ENCODE measurements at places on chromosomes 7 and 10.
A peak's percentile ranks its signal among the peaks of the same experiment; 100 is the strongest.

GRCh38 chr10:101803511-101803910 lies 14.7 kb downstream of the OGA start:
- no peak for DNase-seq

- DNase-seq, result no peak
Measured at GRCh38 chr7:158910254-158911053, 54.1 kb downstream of the DYNC2I1 start.

DNA sequence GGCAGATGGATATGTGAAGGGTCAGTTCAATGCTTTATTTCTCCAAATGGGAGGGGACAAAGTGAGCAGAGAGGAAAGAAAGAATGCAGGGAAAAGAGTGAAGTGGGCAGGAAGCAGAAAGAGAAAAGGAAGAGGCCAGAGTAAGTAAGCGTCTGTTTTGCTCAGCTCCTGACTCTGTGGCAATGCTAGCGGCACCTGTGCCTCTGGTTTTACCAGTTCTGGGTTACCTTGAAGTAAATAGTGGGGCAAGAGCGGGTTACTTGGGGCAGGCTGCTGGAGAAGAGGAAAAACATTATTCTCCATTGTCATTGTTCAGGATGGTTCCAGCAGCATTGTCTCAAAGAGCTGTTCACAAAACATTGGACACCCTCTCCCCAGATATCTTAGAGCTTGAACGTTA lies 1.9 kb downstream of the TAS2R40 start:
- no peak for DNase-seq

- no peak for DNase-seq
Measured at GRCh38 chr7:33258491-33258951, 129.2 kb downstream of the BBS9 start.

- DNase-seq, result no peak
Measured at GRCh38 chr7:129970816-129971215, 18.1 kb upstream of the UBE2H start.

GRCh38 chr10:96699613-96700012 lies 20.7 kb downstream of the PIK3AP1 start:
- DNase-seq, result no peak

GRCh38 chr10:72095195-72095594 lies 6.8 kb upstream of the SPOCK2 start:
- no peak for DNase-seq

GRCh38 chr7:50349963-50350944 lies 45.7 kb downstream of the IKZF1 start:
- DNase-seq, result no peak

GRCh38 chr7:124762611-124763143 lies 2.9 kb downstream of the GPR37 start:
- peak; percentile 50 for DNase-seq

- DNase-seq, result no peak
Measured at GRCh38 chr10:26556748-26557640, 118.9 kb downstream of the APBB1IP start.

DNA sequence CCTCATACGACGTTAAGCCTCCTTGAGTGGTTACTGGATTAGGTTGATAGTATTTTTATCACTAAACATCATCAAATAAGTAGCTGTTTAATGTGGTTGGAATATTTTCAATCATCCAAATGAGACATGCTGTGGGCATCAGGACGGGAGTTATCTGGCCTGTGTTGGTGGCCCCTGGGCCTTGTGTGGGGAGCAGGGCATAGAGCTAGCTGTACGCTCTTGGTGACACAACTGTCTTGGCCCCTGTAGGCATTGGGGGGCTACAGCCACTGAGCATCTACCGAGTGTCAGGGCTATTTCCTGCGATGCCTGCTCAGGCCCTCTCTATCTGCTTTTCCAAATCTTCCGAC lies 28.3 kb downstream of the BAG3 start:
- DNase-seq, result no peak

DNA sequence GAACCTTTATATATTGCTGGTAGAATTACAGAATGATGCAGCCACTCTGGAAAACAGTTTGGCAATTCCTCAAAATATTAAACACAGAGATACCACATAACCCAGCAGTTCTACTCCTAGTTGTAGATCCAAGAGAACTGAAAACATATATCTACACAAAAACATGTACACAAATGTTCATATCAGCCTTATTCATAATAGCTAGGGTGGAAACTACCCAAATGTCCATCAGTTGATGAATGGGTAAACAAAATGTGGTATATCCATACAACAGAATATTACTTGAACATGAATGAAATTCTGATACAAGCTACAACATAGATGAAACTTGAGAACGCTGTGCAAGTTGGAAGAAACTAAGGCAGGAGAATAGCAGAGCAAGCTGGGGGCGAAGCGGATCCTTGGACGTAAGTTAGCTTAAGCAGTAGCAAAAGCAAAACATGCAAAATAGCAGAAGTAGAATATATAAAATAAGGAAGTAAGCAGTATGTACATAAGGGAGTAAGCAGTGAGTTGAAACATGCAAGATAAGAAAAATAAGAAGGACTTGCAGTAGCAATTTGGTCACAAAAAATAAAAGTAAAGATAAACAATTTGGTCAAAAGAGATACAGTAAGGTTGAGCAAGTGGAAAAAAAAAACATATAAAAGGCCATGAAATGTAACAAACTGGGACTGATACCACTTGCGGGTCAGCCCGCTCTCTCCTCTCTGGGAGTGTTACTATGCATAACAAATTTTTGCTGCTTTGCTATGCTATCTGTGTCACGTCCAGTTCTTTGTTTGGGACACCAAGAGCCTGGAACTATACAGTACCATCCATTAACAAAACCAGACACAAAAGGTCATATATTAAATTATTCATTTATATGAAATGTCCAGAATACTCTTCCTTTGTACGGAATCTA lies 18.0 kb upstream of the HILPDA start:
- DNase-seq, result no peak

DNA sequence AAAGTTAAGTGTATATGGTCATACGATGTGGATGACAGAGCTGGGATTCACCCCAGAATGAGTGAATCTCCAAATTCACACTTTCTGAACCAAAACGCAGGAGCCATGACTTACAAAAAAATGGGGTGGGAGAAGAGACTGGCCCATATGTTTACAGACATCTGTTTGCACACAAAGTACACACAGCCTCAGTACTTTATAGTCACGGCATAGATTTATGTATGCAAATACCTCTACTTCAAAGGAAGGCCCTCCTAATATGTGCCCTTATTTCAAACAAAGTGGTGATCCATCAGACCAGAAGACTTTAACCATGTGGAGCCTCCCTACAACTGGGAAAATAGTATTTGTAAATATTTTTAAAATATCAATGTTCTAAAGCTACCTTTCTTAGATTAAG lies 22.2 kb upstream of the JMJD1C start:
- DNase-seq, result no peak

DNA sequence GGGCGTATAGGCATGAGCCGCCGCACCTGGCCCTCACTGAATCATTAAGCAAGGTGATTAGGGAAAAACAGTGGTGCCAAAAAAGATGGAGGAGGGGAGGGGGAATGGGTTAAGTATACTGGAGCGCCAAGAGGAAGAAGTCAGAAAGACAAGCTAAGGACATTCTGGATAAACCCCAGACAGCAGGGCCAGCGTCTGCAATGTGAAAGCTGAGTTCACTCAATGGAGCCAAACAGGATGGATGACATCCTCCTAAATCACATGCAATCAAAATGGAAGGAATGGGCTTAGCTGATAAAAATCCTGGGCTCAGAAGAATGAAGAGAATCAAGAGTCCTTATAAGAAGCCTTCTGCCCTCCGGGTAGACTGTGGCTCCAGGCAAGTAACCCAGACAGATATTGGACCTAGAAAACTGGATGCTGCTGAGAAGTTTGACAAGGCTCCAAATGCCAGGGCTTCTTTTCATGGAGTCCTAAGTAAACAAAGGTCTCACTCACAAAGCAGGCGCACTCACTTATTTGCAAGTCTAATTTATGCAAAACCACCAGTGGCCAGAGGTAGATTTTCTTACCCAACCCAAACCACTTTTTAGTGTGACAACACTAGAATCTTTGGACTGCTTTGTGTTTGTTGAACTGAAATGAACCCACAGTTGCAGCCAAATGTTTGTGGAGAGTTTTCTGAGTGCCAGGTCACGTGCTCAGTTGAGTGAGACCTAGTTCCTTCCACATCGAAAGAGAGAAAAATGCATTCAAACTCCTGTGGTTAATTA lies 519.1 kb upstream of the AUTS2 start:
- no peak for DNase-seq

- no peak for DNase-seq
Measured at GRCh38 chr7:10588084-10588483, 385.6 kb upstream of the PHF14 start.

- no peak for DNase-seq
Measured at GRCh38 chr10:80283536-80284199, 5.8 kb downstream of the MAT1A start.

- DNase-seq, result no peak
Measured at GRCh38 chr7:18873734-18874336, 243.6 kb downstream of the TWIST1 start.

GRCh38 chr10:101780187-101780817 lies 2.9 kb downstream of the NPM3 start:
- DNase-seq, result no peak

- no peak for DNase-seq
Measured at GRCh38 chr10:122688293-122688989, 11.2 kb downstream of the C10orf120 start.

- DNase-seq, result peak; percentile 23
Measured at GRCh38 chr10:44386546-44387052, 1.7 kb upstream of the CXCL12 start.

- DNase-seq, result no peak
Measured at GRCh38 chr7:127873715-127874636, 157.3 kb downstream of the LRRC4 start.
